ENCODE measurements at places on chromosomes 2 and 18. TPM values are rescaled to one million over a fixed set of nuclear protein-coding genes. Genes with fewer than 3 reads are reported as not detected.
A peak's percentile ranks its signal among the peaks of the same experiment; 100 is the strongest.

DNA sequence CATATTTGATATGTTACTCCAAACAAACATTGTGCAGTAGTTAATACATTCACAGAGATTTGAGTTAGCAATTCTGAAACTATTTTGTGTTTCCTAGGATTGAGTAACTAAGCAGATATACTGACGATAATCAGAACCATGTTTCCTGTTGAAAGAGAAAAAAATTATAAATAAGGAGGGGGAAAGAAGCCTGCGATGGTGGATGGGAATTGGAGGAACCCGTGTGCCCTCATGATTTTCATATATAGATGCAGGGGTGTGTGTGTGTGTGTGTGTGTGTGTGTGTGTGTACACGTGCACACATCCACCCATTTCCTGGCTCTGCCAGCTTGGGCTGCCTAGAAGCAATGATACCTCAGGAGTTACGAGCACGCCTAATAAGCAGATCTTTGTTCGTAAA, 56.9 kb downstream of the LPIN2 start:
- no peak for DNase-seq

- DNase-seq: no peak
Observed at GRCh38 chr18:6286585-6286984, 128.1 kb downstream of the L3MBTL4 start.

DNA sequence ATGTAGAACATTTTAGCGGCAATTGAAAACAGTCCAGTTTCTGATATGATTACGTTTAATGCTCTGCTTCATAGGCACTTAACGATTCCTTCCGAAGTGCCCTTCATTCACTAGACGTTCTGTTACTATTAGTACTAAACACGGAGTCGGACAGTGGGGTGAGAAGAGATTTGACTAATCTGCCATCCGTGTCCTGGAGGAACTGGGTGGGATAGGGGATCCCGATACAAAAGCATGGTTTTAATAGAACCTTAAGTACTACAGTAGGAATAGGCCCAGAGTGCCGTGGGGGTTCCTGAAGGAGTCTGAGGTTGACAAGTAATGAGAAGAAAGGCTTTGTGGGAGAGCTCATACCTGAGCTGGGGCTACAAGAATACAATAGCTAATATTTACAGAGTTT, 631 bp downstream of the MORN2 start:
- DNase-seq: no peak

GRCh38 chr2:204332706-204333105, 212.6 kb upstream of the PARD3B start:
- DNase-seq: no peak

DNA sequence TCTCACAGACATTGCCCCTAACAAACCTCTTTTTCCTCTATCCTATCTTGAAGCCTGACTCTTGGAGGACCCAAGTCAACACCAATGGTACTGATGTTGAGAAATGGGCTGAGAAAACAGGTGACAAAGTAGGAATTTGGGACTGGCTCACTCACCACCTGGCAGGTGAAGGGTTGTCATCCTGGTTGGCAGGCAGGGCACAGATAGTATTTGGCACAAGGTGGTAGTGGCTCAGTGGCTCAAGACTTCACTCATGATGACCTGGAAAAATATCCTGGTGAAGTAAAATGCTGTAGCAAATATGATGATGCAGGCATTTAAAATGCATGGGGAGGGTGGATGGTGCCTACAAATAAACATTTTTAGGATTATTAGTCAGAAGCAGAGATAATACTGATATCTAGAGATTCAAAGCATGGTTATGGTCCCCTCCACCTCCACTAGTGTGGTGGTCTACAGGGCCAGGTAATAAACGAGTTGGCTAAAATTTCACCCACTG, 38.0 kb upstream of the GLS start:
- no peak for DNase-seq

DNA sequence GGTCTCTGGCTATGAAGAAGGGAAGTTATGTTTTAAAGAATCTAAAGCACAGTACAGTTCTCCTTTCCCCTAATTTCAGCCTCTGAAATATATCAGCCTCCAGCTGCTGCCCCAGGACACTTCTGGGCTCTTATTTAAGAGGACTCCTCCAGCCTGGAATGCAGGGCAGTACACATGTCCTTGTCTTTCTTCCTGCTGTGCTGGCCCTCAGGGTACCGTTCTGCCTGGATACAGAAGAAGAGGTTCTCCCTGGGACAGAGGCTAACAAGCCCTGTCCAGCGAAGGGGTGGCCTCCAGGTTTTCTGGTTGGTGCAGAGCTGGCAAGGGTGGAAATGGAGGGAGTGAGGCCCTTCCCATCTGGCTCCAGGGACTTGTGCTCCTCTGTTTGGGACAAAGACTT, 22.1 kb downstream of the MLPH start:
- no peak for DNase-seq

DNA sequence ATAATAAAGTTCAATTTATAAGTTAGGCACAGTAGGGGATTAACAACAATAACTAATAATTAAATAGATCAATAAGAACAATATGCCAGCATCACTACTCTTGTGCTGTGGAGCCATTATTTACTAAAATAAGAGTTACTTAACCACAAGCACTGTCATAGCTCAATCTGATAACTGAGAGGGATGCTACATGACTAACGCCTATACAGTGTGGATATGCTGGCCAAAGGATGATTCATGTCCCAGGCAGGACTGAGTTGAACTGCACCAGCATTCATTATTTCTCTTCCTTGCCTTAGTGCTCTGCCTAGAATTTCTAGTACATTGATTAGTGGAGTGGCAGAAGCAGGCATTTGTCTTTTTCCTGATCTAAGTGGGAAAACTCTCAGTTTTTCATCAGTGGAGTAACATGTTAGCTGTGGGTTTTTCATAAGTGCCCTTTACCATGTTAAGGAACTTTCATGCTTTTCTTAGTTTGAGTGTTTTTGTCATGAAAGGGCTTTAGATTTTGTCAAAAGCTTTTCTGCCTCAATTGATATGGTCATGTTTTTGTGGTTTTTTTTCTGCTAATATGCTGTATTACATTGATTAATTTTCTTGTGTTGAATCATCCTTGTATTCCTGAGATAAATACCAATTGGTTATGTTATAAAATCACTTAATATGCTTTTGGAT, 21.7 kb downstream of the KIAA1328 start:
- DNase-seq: peak; percentile 92

GRCh38 chr2:217909156-217909820, 93.5 kb downstream of the TNS1 start:
- no peak for DNase-seq

- DNase-seq: no peak
Observed at GRCh38 chr2:144711630-144712549, 192.0 kb upstream of the ZEB2 start.

- no peak for DNase-seq
Observed at GRCh38 chr2:6648596-6649247, 217.0 kb downstream of the CMPK2 start.

DNA sequence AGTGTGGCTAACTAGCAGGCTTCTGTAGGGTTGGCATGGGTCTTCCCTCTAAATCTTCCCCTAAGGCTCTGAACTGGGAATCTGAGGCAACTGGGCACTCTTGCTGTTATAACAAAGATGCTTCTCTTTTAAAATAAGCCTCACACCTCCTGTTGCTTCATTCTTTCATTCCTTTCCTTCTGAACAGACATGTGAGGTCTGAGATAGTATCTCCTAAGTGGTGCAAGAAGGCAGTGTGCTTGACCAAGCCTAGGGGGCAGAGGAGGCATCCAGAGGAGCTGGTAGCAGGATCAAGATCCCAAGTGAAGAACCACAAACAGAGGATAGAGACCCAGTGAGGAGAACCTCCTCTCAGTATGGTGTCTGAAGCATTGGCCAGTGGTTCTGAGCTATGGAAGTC, 90.9 kb downstream of the TTC27 start:
- DNase-seq: no peak

- peak; percentile 12 for DNase-seq
Observed at GRCh38 chr18:5073026-5073944, 123.8 kb downstream of the AKAIN1 start.

DNA sequence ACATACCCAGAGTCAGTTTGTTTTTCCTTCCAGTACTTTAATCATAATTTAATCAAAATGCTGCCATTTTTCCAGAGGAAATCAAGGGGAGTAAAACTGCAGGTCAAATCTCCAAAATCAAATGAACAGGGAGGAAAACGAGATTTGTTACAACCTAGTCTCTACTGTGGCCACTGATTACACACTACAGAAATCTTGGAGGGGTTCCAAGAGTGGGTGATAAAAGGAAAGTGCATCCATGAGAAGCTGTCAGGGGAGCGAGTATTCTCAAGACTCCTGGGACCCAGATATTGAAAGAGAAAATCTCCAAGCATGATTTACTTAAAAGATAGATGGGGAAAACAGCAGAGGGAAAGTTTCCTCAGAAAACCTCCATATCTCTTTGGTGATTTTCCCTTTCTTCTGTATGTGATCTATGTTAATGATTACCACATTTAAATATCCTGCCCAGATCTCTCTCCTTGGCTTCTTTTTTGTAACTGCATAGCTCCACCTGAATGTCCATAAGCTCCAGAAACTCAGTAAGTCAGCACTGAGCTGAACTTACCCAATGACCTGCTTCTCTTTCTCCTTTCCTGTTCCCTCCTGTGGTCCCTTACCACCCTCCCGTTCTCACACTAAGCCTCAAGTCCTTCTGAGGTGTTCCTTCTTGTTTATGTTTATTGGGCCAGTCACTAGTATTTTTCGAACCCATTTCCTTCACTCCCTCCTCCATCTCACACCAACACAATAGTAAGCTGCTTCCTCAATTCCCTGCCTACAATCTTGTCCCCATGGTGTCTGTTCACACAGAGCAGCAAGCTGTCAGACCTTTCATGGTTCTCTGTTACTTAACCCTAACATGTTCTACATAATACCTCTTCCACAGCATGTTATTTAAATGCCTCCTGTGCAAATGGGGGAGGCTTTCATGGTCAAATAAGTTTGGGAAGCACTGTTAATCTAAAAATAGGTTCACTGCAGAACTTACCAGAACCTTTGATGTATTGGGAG, 73.9 kb upstream of the TWSG1 start:
- no peak for DNase-seq

- DNase-seq: no peak
Observed at GRCh38 chr18:9803698-9804516, 81.9 kb upstream of the TXNDC2 start.

- DNase-seq: no peak
Observed at GRCh38 chr2:208415255-208415654, 8.7 kb downstream of the PTH2R start.

GRCh38 chr2:170322140-170322766, 144.3 kb downstream of the MYO3B start:
- no peak for DNase-seq

DNA sequence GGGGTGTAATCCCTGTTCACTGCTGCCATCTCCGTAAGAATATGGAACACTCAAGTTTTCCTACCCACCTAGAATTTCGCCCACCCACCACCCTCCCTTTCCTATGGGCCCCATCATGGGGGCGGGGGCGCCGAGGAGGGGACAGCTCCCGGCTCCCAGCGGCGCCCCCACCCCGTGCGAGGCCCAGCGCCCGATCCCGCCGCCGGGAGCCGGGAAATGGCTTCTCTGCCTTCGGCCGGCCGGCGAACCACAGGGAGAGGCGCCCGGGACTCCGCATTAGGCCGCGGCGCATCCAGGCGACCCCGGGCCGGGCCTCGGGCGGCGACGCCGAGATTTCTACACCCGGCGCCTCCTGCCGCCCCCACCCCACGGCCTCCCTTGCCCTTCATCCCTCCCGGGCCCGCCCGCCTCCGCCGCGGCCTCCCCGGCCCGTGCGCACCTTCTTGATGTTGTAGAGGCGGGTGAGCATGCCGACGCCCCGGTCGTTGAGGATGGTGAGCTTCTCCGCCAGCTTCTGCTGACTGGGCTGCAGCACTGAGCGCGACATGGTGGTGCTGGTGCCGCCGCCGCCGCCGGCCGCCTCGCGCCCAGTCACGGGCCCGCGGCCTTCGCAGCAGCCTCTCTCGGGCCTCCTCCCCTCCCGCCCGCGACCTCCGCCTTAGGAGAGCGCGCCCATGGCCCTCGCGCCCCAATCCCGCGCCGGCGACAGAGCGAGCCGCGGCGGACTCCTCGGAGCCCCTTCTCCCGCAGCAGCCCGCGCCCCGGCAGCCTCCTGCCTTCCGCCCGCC, 510 bp downstream of the NCKAP1 start:
- peak; percentile 24 for DNase-seq

DNA sequence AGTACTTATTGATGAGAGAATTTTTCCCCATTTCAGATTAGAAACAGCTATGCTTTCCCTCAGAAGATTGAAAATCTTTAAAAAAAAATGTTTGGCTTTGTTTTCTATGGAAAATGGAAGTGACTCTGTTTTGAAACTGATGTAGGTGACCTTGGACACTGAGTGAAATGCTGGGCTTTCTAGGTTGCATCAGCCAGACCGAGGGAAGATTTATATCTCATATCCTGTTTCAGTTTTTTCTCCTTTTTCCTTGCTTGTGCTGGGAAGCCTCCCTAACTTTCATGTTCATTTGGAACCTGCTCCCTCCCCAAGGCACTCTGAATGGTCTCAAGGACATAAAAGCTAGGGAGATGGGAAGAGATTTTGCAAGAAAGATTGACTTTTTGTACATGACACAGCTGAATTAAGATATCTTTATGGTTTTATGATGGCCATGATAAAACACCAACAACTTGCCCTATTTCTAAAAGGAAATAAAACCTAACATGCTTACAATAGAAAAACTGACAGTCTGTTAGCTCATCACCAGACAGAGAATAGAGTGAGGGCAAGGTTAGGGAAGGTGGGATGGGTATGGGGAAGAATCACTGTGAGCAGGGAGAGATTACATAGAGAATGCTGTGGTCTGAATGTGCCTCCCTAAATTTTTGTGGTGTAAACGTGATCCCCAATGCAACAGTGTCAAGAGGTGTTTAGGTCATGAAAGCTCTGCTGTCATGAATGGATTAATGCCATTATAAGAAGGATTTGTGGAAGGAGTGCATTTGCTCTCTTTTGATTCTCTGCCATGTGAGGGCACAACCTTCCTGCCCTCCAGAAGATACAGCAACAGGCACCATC, 249.7 kb downstream of the TPGS2 start:
- peak; percentile 42 for DNase-seq

DNA sequence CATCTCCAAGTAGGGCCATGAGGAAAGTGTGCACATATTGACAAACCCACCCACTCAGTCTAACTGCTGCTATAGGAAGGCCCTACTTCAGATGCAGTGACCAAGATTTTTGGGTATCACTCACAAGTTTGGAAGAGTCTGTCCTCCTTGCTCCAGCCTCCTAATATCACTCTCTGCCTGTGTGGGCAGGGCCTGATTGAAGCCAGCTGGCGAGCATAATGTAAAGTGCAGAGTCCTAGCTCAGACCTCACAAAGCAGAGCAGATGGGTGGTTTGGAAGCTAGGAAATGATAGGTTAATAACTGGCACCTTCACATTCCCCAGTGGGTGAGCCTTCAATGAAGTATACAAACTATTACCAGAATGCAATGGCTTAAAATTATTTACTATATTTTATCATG, 11.2 kb upstream of the SULT1C3 start:
- DNase-seq: no peak

- no peak for DNase-seq
Observed at GRCh38 chr2:55061523-55062344, 11.5 kb upstream of the RTN4 start.

The GALM gene
- total RNA-seq: 7.1 TPM

The PARD6G gene
- total RNA-seq: 8.8 TPM

The SCN3A gene
- 0.38 TPM for total RNA-seq

The ST6GAL2 gene
- total RNA-seq: not detected

The MAP3K19 gene
- not detected for total RNA-seq

The SH3RF3 gene
- total RNA-seq: 3.6 TPM

The MSGN1 gene
- not detected for total RNA-seq

The CASP10 gene
- 3.2 TPM for total RNA-seq

The NYAP2 gene
- total RNA-seq: not detected

All from A172 (cell line).